CD4-positive, alpha-beta T cell treated with Interleukin-21 for 1 hour (primary cell): ENCODE measurements at places on chromosomes 5 and 9.

DNA sequence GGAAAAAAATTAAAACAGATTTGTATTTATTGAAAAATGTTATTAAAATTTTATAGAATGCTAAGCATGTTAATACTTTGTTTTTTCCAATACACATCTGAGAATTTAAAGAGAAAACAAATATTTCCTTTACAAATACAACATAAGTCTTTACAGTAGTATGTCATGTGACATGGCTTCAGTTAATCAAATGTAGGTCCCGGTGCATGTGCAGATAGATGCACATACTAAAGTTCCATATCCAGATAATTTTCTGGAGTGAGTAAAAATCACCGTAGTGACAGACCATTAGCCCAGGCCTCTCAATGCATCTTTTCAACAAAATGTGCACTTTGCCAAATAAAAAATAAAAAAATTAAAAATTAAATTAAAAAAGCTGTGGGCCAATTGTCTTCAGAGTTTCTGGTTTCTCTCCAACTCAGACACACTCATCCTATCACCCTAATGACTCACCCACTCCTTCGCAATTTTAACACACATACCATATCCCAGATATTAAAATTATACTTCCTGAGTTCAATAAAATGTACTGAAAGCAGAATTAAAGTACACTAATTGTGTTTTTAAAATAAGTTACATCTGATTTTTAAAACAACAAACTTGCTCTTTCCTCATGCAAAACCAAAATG is 508.1 kb downstream of the NR2F1-AS1 start:
- DNase-seq, result no peak

- DNase-seq, result no peak
Measured at GRCh38 chr5:153598099-153598498, 107.6 kb downstream of the GRIA1 start.

GRCh38 chr9:87499424-87500017 is 1.9 kb downstream of the DAPK1 start:
- DNase-seq, result no peak

GRCh38 chr9:118635416-118635815 is 733.8 kb downstream of the BRINP1 start:
- DNase-seq, result no peak

DNA sequence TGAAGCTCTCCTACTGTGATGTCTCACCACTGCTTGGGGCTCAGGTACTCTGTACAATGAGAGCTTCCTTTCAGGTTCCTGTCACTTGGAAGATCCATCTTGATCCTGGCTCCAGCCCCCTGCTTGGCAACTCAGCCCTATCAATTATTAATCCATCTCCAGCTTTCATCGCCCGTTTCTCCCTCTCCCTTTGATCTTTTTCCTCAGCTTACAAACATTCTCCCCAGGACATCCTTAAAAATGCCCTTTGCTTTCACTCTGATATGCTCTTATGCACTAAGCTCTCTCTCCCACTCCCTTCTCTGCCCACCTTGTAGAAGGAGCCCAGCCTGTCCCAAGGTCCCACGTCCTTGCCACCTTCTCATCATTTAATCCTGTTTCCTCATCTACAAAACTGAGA is 109.0 kb downstream of the FRMD3 start:
- no peak for DNase-seq

DNA sequence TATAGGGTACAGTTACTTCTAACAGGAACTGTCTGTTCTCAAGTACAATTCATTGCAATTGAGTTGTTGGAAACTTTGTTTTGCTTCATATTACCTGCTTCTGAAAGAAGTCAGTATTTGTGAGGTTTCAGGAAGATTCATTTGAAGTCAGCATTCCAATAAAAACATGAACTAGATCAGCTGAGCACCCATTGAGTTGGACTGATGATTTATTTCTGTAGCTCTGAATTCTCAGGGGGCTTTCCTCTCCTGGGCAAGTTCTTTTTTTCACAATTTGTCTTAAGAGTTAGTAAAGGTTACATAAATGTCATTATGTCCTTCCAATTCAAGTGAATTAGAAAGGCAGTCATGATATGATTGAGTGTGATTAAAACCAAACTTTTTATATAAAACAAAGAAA is 16.2 kb upstream of the KIF2A start:
- DNase-seq, result no peak

GRCh38 chr9:27451207-27451797 is 72.8 kb upstream of the IFNK start:
- DNase-seq, result no peak

- DNase-seq, result no peak
Measured at GRCh38 chr5:147050172-147050571, 171.6 kb upstream of the PPP2R2B start.

DNA sequence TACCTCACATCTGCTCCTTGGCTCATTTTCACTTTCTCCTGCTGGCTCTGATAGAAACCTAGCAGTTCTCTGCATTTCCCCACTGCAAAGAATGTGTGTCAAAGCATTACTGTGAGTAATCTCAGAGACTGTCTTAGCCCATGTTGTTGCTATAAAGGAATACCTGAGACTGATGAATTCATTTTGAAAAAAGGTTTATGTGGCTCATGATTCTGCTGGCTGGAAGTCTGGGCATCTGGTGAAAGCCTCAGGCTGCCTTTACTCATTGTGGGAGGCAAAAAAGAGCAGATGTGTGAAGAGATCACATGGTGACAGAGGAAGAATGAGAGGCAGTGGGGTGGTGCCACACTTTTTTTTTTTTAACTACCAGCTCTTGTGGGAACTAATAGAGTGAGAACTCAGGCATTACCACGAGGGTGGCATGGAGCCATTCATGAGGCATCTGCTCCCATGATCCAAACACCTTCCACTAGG is 191.6 kb upstream of the CTNND2 start:
- no peak for DNase-seq

GRCh38 chr9:110143950-110144545 is 63.9 kb downstream of the C9orf152 start:
- DNase-seq, result peak; percentile 39

DNA sequence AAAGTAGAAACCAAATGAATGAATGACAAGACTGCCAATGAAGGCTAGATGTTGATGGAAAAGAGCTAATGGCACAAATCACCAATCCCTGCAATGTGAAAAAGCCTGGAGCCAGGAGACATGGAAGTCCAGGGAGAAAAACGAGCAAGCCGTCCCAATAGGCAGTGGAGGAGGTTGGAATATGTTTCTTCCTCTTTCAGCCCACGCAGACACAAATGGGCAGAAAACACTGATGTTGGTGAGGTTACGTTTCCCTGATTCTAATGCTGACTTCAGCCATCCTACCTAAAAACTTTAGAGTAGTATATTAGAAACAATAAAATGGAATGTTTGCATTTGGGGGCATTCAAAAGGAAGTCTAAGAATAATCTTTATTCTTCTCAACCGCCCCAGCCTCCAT is 23.9 kb upstream of the KIF2A start:
- DNase-seq, result no peak
